ENCODE measurements at places on chromosomes 1 and 21.

DNA sequence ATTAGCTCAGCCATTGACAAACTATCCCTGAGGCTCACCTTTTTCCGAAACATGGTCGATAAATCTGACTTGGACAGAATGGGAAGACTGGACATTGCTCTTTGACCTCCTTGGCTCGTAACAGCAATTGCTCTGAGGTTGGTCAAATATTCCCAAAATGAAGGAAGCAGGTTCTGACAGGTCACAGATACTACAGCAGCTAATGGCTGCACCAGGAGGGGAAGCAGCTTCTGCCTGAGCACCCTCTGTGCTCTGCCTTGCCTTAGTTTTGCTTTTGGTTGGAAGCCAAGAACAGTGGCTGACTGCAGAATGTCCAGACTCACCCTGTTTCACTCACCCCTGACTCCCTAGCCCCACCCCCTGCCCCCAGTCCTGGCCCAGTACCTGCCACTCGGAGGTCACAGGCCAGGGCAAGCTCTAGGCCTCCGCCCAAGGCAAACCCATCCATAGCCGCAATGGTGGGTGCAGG lies 15.4 kb downstream of the ECHDC2 start:
- no peak for DNase-seq

DNA sequence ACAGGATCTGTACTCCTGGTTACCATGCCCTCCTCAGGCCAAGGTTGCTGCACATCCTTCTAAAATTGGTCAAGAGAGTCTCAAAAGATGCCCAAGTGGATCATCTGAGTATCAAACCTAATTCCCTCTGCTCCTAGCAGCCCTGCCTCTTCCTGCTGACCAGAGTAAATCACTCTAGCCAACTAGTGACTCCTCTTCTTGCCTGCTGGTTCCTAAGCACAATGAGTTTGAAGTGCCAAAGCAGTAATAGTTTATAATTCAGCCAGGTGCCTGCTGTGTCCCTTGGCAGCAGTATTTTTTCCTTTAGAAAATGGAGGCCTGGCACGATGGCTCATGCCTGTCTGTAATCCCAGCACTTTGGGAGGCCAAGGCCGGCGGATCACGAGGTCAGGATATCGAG lies 137.9 kb upstream of the CAMK1G start:
- no peak for DNase-seq

DNA sequence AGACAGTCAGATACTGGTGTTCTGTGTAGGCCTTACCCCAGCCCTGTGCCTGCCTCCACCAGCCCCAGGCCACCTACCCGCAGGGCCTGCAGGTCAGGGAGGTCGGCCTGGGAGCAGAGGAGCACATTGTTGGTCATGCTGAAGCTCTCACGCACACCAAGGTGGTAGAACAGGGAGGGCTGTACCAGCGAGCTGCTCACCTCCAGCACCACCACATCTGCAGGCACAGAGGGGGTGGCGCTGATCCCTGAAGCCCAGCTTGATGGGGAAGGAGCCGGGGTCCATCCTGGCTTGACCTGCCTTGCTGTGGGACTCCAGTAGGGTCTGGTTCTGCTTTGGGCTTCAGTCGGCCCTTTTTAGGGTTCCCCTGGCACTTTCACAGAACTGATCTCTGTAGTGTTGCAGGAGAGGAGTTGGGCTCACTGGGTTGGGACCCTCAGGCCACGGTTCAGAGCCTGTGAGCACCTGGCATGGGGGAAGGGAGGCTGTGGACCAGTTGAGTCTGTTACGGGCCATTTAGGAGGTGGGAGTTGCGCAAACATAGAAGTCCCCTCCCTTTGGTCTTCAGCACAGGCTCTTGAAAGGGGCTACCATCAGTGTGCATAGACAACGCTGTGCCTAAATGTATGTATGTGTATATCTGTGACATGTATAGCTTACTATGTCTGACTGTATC lies 1.9 kb downstream of the MAP3K6 start:
- DNase-seq, result no peak

GRCh38 chr1:109523706-109524105 lies 14.2 kb upstream of the AMIGO1 start:
- DNase-seq, result no peak

DNA sequence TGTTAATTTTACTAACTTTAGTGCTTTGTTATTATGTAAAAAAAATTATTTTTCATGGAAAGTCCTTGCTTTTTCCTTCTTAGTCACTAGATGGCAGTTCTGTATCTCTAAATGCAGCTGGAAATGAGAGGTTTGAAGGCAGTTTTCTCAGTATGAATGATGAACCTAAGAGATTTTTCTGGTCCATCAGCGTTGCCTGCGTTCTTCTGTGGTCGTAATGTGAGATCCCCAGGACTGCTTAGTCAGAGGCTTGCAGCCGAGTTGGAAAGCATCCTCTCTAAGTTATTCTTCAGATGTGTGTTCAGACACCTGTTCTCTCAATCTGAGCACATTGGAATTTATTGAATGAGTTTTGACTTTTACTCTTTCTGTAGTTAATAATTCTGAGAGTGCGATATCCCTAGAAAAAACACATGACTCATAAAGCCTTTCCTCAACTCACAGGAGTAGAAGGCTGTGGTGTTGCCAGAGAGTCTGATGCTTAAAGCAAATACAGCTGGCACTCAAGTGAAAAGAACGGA lies 99.3 kb downstream of the FMN2 start:
- DNase-seq, result no peak

- DNase-seq, result no peak
These were observed 83.5 kb downstream of the INTS7 start for GRCh38 chr1:211951856-211952255.

DNA sequence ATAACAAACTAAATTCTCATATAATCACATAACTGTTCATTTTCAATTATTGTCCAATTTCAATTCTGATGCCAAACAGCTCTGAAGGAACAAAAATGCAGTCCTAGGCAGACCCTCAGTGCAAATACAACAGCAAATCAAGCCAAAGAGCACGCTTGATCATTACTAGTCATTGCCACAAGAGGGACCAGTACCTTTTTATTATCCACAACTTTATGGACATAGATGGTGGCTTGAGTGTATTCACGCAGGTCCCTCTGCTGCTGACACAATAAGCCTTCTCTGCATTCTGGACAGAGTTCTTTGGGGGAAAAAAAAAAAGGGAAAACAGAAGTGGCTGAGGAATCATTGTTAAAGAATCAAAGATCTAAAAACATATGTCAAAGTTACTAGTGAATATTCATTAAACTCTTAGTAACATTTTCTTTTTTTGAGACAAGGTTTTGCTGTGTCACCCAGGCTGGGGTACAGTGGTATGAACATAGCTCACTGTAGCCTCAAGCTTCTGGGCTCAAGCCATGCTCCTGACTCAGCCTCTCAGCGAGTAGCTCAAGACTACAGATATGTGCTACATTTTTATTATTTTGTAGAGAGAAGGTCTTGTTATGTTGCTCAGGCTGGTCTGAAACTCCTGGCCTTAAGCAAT lies 34.3 kb upstream of the RAP1GAP start:
- DNase-seq, result no peak

DNA sequence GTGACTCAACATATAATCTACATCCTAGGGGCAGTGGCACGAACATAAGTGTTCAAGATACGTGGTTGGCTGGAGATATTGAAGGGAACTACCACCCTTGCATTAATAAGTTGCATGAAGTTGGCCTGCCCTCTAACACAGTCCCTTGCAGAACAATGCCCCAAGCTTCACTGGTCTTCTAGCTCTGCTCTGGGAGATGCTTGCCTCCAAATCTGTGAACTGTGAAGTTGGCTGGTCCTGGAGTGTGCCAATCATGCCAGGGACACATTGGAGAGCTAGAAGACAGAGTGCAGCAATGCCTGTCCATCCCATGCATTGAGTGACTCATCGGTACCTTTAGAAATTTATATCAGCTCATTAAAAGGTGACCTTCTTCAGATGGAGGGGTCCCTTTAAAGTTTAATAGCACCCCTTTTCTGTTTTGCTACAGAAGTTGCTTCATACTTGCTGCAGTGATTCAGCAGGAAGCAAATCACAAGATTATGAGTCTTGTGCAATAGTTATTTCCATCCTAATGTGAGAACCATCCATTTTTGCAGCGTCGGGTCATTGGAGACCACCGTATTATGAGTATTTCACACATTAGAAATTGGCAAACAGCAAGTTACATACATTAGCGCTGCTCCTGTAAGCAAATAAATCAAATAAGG lies 55.2 kb upstream of the KAZN start:
- no peak for DNase-seq

Measured in sciatic nerve (tissue), 2 donors.